ENCODE measurements at places on chromosomes 1 and 21.
A peak's percentile ranks its signal among the peaks of the same experiment; 100 is the strongest.

- no peak for DNase-seq
Observed at GRCh38 chr1:201505503-201505890, 1.4 kb downstream of the CSRP1 start.

GRCh38 chr1:25003457-25004190 is 73.5 kb upstream of the RUNX3 start:
- no peak for DNase-seq

DNA sequence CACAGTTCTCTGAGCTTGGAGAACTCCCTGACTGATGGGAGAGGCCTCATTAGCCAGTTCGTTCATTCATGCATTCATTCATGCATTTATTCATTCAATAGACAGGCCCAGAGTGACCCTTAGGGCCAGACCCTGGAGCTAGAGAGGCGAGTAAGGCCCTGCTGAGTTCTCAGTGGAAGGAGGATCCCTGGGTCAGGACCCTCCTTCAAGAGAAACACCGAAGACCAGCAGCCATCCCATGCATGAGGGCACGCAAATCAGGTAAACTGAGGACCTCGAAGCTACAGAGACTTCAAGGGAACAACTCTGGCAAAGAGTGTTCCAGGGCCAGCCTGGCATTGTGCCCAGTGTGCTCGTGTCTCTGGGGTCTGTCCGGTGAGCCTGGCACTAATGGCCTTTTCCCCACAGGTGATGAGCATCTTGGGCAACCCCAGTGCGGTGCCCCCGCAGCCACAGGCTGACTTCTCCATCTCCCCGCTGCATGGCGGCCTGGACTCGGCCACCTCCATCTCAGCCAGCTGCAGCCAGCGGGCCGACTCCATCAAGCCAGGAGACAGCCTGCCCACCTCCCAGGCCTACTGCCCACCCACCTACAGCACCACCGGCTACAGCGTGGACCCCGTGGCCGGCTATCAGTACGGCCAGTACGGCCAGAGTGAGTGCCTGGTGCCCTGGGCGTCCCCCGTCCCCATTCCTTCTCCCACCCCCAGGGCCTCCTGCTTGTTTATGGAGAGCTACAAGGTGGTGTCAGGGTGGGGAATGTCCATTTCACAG is 104.8 kb downstream of the PAX7 start:
- no peak for DNase-seq

DNA sequence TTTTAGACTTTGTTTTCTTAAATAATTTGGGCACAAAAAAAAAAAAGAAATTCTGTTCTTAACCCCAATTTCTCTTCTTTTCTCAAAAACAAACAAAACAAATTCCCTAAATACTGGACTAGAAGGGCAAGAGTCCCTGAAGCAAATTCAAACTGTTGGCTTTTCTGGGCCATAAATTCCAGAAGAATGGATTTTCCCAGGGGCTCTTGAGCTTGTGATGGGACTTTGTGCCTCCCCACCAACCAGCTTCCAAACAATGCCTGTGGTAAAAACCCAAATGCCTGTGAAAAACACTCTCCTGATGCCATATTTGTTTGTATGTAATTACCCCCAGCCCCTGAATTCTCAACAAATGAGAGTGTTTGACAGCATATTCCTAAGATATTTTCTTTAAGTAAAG is 55.4 kb downstream of the SGIP1 start:
- DNase-seq, result no peak

DNA sequence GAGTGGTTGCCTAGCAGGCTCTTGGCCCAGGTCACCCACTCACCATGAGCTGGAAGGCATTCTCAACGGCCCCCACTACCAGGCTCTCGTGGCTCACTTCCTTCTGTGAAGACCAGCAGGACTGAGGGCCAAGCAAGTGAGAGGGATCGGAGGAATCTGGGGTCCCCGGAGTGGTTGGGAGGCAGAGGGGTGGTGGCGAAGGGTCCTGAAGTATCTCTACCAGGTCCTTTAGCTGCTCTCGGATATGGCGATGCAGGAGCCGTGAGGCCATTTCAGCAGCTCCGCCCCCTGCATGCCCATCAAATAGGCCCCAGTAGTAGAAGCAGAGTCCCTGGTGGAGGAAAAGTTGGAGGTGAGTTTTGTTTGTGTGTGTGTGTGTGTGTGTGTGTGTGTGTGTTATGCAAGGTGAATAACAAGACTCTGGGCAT is 2.4 kb downstream of the PPM1J start:
- DNase-seq, result no peak

- no peak for DNase-seq
Observed at GRCh38 chr1:195450794-195451193, 1157.4 kb downstream of the KCNT2 start.

GRCh38 chr1:205670150-205670446 is 10.2 kb downstream of the SLC45A3 start:
- no peak for DNase-seq

DNA sequence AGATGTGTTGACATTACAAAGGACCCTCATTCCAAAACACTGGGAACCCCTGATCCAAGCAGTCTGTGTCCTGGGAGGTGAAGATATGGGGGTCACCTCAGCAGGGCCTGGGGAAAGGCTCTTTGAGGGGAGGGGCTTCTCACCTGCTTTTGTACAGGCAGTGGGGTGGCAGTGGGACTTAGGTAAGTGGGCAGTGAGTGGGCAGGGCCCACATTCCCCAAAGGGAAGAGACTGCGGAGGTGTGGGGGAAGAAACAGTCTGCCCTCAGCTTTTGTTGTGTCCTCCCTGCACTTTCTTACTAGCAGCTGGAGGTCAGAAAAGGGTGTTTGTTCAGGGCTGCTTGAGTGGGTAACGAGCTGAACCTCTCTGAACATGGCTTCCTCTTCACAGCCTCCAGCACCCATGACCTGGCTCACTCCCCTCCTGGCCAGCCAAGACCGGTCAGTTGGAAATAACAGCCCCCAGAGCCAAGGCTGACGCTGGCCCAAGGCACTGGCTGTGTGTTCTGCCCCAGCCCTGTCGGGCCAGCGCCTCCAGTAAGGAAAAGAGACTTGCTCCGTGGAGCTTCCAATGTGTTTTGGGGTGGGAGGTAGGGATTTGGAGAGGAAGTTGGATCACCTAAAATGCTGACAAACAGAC is 173.5 kb downstream of the PSMG1 start:
- DNase-seq, result peak; percentile 25

DNA sequence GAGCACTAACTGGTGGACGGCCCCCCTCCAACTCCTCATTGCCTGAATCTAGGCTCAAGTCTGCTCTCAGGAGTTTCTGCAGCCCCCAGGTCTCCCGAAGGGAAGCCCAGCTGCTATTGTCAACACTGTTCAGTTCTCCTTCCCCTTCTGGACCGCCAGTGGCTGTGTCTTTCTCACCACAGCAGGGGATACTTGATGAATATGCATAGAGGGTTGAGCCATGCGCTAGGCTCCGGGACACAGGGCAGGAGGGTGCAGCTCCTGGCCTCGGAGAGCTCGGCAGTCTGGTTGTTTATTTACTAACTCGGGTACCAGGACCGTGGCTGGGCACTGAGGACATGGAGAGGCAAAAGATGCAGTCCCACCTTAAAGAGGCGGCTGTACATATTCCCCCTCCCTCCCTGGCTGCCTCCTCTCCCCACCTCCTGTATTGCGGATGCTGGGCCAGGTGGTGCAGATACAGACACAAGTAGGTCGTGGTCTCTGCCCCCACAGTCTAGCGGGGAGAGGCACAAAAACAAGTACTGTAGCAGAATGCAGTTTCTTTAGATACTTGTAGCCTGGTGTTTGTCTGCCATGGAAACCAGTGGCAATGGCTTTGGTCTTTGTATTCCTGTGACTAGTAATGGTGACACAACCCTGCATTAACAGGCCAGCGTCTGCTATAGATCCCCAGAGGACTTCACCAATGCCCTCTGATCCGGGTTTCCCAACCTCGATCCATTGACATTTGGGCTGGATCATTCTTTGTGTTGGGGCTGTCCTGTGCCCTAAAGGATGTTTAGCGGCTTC is 26.2 kb downstream of the ARHGEF10L start:
- peak; percentile 33 for DNase-seq

DNA sequence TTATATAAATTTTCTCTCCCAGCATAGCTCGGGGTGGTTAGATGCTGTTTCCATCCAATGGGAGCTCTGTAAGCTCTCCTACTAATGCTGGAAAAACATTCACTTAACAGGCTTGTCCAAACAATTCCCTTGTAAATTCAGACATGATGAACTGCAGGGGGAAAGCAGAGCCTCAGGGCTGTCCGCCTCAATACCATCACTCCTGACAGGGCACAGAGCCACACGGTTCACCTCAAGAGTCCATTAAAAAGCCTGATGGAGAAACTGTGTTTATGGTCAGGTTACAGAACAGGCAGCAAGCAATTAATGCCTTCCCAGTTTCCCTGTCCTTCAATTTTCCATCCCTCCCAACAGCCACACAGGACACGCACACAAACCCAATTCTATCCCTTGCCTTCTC is 171.0 kb downstream of the BRINP2 start:
- DNase-seq, result no peak

DNA sequence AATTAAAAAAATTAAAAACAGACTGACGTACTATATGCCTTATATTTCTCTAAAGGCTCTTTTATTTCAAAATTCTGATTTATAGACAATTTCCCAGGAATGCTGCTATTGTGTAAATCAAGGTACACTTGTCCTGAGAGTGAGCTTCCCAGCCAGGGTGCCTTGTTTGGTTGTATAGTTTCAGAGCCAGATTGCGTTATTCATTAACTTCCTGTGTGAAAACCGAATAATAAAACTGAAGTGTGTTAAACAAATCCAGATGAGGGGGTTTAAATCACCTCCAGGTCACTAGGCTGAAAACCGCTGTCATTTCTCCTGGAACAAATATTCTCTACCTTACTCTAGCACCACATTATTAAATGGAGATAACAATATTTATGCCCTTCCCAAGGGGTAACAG is 68.7 kb downstream of the LMX1A start:
- DNase-seq, result no peak

DNA sequence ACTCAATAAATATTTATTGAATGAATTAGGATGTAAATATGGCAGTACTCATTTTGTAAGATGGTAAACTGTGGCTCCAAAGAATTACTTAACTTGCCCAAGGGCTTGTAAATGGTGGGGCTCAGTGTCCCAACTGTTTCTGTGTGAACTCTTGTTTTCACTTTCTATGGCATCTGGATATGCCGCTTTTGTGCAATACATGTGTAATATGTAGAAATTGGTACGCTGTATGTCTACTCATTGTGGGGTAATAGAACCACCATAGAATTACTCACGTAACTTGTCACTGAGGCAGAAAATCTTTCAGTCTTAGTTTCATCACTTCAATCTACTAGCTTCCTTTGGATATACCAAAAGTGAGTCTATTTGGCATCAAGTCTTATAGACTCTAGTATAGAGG is 977 bp downstream of the PRPF3 start:
- DNase-seq, result no peak

DNA sequence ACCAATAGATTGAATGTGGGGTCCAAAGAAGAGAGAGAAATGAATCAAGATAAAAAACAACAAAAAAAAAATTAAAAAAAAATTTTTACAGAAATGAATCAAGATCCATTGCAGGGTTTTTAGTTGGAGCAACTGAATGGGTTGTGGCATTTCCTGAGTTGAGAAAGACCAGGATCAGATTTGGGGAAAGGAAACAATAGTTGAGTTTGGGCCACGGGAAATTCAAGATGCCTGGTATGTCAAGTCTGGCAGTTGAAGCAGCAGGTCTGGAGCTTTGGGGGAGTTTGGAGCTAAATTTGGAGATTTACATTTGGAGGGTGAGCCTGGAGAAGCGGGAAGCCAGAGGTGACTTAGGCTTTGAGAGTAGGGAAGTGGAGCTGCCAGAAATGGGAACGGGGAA is 22.6 kb downstream of the ATP8B2 start:
- no peak for DNase-seq

DNA sequence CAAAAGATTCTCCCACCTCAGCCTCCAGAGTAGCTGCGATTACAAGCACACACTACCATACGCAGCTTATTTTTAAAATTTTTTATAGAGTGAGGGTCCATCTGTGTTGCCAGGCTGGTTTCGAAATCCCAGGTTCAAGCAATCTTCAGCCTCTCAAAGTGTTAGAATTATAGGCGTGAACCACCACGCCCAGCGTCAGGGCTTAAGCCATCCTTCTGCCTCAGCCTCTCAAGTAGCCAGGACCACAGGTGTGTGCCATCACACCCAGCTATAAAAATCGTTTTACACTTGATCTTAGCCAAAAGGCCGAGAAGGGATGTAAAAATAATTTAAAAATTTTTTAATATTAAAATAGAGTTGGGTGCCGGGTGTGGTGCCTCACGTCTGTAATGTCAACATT is 4.3 kb upstream of the SLC25A33 start:
- DNase-seq, result no peak

DNA sequence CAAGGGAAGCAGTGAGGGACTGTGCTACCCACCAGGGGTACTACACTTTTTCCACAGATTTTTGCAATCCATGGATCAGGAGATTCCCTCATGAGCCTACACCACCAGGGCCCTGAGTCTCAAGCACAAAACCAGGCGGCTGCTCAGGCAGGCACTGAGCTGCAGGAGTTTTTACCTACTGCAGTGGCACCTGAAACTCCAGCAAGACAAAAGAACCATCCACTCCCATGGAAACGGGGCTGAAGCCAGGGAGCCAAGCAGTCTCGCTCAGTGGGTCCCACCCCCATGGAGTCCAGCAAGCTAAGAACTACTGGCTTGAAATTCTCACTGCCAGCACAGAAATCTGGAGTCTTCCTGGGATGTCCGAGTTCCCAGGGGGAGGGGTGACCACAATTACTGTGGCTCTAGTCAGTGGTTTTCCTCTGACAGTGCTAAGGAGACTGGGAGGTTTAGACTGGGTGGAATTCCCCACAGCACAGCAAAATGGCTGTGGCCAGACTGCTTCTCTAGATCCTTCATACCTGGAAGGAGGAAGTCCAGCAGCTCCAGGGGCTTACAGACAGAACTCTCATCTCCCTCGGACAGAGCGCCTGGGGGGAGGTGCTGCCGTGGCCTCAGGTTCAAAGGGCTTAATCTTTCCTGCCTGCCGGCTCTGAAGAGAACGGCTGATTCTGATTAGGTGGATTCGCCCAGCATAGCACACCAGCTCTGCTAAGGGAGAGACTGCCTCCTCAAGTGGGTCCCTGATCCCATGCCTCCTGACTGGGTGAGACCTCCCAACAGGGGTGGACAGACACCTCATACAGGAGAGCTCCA is 437.8 kb downstream of the LTN1 start:
- DNase-seq, result no peak
